ENCODE measurements at places on chromosomes 6 and 20.

GRCh38 chr6:119162134-119162775 lies 83.8 kb upstream of the FAM184A start:
- DNase-seq: no peak

GRCh38 chr20:38110525-38111178 lies 54.4 kb downstream of the TGM2 start:
- DNase-seq: no peak

DNA sequence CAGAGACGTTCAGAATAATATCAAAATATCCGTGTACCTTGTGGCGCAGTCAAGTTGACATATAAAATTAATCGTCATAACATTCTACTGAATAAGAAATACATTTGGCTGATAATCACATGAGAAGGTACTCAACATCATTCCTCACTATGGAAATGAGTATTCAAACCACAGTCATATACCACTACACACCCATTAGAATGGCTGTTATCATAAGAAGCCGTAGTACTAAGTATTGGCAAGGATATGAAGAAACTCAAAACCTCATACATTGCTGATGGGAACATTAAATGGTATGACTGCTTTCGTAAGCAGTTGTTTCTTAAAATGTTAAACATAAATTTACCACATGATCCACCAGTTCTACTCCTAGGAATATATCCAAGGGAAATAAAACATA lies 244.7 kb downstream of the CDKAL1 start:
- DNase-seq: no peak

- DNase-seq: no peak
Measured at GRCh38 chr6:10431423-10432164, 16.7 kb upstream of the TFAP2A start.

GRCh38 chr6:113723182-113723581 lies 134.0 kb upstream of the MARCKS start:
- no peak for DNase-seq

DNA sequence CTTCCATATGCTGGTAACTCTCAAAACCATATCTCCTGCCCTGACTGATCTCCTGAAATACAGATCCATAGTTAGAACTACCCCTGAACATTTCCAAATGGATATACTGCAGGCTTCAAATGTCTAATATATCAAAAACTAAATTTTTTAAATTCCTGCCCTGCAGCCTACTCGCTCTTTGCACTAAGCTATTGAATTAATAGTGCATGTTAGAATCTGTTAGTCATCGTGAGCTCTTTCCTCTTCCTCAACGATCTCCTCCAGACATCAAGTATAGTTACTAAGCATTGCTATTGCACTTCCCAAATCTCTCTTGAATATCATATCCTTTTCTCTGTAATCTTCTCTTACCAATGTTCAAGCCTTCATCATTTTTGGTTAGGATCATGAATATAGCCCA lies 26.0 kb upstream of the RSPO3 start:
- no peak for DNase-seq

DNA sequence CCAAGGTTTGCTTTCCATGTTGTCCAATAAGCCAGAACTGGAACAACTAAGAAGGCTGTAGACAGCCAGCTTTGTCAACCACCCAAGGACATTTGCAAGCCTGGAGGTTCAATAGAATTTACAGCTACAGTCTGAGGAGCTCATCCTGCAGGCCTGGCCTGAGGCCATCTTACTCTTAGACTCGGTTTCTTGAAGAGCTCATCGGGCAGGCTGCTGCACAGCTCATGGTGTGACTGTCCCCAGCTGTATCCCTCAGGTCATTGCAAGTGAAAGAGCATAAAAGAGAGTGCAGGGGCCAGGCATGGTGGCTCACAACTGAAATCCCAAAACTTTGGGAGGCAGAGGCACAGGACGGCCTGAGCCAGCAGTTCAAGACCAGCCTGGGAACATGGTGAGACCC lies 96.9 kb upstream of the FOXQ1 start:
- no peak for DNase-seq

DNA sequence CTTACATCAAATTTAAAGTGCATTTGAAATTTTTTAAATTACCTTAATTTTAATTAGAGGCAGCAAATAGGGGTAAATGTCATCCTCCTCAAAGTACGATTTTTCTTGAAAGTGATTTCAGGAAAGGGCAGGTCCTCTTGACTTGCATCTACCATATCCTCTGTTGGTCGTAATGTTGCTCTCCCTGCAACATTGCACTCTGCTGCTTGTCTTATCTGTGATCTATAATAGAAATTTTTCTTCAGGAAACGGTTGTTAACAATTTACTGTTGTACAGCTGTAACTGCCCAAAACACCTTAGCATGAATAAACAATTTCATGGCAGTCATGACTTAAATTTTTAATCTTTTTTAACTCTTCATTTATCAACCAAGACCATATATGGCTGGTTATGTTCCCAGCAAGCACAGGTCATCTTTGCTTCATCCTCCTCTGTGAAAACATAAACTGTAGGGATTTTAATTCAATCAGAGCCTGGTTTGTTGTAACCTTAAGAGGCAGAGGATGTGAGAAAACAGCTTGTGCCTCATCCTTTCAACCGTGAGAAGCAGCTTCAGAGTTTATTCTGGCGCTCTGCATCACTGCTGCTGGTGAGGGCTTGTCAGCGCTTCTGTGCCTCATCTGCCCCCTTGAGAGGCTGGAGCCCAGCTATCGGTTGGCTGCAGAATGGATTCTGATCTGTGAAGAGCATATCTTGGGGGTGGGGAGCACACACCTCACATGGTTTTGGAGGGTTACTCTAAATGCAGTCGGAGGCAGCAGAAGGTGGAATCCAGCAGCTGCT lies 56.0 kb downstream of the CTNNBL1 start:
- DNase-seq: no peak

- DNase-seq: no peak
Measured at GRCh38 chr6:42751055-42751454, 5.2 kb upstream of the TBCC start.

- DNase-seq: no peak
Measured at GRCh38 chr6:129835691-129836090, 25.4 kb downstream of the TMEM244 start.

GRCh38 chr6:4603291-4603690 lies 172.9 kb upstream of the CDYL start:
- no peak for DNase-seq

All from T-helper 22 cell (primary cell).